CD4-positive, alpha-beta T cell treated with Interleukin-21 for 1 hour (primary cell): ENCODE measurements at places on chromosomes 16 and 17.

DNA sequence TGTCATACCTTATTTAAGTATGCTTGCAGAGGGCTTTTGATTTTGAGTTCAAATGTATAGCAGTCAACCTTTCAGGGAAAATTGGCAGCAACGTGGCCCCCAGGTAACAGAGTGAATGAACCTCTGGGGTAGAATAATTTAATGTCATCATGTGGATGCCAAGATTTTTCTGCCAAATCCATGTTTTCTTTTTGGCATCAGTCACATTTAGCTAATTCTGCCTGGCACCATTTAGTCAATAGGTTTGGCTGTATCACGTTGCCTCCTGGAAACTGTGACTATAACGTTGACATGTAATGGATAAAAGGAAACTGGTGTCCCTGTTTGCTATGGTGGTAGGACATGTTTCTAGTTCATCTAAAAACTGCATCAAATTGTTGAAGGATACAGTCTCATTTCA lies 115.5 kb downstream of the HS3ST2 start:
- no peak for DNase-seq

DNA sequence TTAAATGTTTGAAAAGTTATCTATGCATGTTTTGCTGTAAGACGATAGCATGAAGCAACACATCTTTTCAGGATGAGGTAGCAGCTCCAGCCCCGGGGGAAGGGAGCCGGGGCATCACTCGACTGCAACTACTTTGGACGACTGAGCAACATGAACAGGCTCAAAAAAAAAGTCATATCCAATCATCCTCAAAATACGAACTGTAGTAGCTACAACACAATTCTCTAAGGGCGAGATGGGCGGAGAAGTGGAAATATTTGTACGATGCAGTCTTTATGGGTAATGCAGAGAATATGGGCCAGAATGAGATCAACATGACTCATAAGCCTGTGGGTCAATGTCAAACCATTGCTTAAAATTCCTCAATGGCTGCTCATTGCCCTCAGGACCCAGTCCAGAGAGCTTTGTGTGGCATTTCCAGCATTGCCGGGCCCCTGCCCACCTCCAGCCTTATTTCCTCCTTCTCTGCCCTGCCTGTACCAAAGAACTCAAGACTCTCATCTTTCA lies 17.7 kb upstream of the SMURF2 start:
- no peak for DNase-seq

DNA sequence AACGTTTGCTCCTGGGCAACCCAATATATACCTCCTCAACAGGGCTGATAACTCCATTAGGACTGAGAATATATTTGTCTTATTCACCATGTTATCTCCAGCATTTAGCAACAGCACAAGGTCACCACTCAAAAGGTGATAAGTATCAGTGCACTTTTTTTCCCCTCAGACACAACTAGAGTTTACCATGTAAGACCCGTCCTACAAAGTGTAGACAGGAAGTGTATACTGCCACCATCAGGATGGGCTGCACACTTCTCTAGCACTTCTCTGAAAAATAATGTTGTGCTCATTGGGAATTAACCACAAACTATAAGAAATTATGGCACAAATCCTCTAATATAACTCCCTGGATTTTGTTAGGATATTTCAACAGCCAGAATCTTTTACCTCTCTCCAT lies 5.7 kb upstream of the VAT1L start:
- no peak for DNase-seq

DNA sequence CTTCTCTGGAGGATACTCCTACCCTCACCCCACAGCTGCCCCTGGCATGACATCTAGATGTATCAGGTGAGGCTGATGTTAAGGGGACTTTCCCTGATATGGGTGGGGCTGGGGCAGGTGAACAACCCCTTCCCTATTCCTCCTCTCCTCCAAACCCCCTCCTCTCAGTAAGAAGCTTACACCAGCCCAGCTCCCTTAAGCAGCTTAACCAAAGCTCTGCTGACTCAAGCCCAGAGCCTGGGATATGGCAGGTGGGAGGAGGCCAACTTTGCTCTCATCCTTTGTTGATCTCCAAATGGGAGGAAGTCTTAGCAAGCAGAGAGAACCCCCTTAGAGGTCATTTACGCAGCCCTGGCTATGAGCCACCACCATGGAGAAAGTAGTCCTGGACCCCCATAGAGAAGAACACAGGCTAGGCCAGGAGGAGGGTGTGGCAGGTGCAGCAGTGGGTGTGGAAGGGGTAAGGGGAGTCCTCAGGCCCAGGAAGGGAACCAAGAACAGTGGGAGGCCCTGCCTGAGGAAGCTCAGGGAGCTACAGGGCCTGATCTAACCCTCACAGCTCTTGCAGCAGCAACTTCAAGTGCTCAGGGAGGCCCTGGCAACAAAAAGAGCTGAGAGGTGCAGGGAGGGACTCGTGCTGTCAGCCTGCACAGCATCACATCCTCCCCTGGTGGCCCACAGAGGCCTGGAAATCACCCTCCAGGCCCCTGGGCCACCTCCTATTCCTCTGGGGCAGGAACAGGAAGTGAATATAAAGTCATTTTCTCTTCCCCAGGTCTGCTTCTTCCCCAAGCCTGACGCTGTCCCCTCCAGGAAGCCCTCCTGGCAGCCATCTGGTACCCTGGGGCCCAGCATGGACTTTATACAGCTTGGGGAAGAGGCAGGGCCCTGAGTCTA lies 2.9 kb downstream of the UNC119 start:
- peak; percentile 81 for DNase-seq

DNA sequence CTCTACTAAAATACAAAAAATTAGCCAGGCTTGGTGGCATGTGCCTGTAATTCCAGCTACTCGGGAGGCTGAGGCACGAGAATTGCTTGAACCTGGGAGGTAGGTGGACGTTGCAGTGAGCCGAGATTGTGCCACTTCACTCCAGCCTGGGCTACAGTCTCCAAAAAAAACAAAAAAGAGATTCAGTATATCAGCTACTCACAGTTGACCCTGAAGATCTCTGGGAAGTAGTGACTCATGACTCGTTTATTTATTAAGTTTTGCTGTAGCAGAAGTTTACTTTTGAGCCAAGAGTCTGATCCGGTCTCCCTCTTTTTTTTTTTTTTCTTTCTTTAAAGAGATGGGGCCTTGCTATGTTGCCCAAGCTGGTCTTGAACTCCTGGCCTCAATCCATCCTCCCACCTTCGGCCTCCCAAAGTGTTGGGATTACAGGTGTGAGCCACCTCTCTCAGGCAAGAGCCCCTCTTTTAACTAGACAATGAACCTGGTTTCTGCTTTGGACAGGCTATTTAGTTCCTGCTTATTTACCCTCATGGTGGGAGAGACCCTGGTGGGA lies 4.4 kb downstream of the MVP start:
- DNase-seq = no peak

DNA sequence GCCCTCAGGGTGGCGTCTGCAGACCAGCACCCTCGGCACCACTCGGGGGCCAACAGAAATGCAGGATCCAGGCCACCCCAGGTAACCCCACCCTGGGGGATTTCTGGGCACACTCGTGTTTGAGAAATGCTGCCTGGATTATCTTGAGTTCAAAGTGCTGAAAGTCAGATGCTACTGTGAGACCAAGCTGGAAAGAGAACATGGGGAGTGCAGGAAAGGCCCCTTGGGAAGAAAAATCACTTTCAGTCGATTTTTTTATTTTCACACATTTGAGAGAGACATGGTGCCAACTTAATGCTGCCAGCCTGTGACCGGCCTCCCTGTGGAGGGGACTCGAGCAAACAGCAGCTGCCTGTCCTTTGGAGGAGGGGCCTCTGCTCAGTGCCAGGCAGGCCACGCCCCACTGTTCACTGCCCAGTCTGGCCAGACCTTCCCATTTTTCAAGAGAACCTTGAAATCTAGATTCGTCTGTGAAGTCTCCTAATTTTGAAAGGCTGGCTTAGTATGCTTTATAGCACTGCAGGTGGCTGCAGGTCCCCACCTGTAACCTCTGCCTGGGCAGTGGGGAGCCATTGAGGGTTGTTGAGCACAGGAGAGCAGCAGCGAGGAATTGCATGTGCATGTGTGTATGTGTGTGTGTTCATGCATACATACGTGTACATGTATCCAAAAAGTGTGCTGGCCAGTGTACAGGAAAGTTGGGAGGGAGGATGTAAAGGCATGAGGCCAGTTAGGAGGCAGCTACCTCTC lies 70.7 kb upstream of the PLCG2 start:
- no peak for DNase-seq

DNA sequence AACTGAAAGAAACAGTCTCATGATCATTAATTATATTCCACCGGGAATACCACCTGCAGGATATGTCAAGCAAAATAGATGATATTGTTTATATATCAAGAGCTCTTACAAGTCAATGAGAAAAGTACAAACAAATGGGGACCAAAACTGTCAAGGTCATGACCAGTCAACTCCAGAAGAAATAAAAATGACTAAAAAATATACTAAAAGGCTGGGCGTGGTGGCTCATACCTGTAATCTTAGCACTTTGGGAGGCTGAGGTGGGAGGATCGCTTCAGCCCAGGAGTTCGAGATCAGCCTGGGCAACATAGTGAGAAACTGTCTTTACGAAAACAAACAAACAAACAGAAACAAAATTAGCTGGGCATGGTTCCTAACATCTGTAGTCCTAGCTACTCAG lies 49.8 kb upstream of the SCNN1B start:
- no peak for DNase-seq

DNA sequence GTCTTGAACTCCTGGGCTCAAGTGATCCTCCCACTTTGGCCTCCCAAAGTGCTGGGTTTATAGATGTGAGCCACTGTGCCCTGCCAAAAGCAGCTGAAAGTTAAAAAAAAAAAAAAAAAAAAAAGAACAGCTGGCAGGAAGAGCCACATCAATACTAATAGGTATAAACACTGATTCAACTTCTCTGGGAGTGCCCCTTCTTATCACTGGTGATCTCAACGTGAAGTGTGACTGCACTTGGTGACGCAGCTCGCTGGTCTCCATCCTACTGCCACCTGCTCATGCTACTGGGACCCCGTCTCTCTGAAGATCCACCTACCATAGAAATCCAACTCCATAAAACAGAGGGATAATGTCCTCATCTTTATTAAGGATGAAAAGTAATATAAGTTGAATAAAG lies 40.8 kb downstream of the RNF157 start:
- peak; percentile 87 for DNase-seq

DNA sequence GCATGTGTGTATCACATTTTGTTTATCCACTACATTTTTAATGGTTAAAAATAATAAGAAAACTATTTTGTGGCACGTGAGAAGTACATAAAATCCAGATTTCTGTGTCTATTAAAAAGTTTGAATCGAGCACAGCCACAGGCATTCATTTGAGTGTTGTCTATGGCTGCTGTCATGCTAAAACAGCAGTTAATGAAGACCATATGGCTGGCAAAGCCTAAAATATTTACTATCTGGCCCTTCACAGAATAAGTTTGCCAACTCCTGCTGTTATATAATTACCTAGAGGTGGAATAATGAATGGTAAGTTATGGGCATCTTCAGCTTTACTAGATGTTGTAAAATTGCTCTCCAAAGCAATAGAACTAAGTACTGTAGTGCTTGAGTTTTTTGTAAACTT lies 30.5 kb downstream of the TMEM98 start:
- no peak for DNase-seq

DNA sequence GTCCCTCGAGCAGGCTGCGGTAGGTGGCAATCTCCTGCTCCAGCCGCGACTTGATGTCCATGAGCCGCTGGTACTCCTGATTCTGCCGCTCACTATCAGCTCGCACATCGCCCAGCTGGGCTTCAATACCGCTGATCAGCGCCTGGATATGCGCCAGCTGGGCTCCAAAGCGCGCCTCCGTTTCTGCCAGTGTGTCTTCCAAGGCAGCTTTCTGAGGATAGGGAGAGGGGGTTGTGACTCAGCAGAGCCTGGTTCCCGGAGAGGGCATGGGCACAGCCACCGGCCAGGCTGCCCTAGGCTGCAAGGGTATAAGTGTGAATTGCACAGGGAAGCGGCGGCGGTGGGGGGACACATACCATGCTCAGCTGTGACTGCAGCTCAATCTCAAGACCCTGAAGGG lies 4.3 kb downstream of the KRT19 start:
- DNase-seq = no peak

DNA sequence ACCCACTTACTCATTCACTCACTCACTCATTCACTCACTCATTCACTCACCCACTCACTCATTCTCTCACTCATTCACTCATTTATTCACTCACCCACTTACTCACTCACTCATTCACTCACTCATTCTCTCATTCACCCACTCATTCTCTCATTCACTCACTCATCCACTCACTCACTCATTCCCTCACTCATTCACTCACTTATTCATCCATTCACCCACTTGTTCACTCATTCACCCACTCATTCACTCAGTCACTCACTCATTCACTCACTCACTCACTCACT lies 7.6 kb upstream of the CPSF4L start:
- no peak for DNase-seq

- no peak for DNase-seq
These were observed 65.8 kb downstream of the RGS9 start for GRCh38 chr17:65202844-65203571.
